Smooth muscle cell of the umbilical artery (primary cell): ENCODE measurements at places on chromosomes 7 and 10. TPM values are rescaled to one million over a fixed set of nuclear protein-coding genes. Genes with fewer than 3 reads are reported as not detected.

CLCN1 gene
- total RNA-seq = not detected in 2 replicates

PDK4 gene
- under 0.01 TPM in 1 of 2 replicates, not detected in the other for total RNA-seq

LHPP gene
- total RNA-seq = 12.4 and 17.5 TPM in 2 replicates

AKR1C8 gene
- total RNA-seq = not detected in 2 replicates

PRPS1L1 gene
- not detected in 2 replicates for total RNA-seq

EBF3 gene
- total RNA-seq = not detected in 2 replicates

EN2 gene
- total RNA-seq = under 0.01 TPM in 1 of 2 replicates, not detected in the other

SCART1 gene
- 1.5 and 2.7 TPM in 2 replicates for total RNA-seq

CREB3L2 gene
- total RNA-seq = 38.6 and 63.4 TPM in 2 replicates

SFRP5 gene
- not detected in 2 replicates for total RNA-seq

NPC1L1 gene
- under 0.01 TPM in 1 of 2 replicates, not detected in the other for total RNA-seq

EMX2 gene
- 0.59 and 0.65 TPM in 2 replicates for total RNA-seq

PDE6C gene
- total RNA-seq = not detected in 2 replicates

PNLIPRP3 gene
- not detected in 2 replicates for total RNA-seq

SH2B2 gene
- total RNA-seq = 3.3 and 4.7 TPM in 2 replicates

KIF11 gene
- 2.4 and 16.4 TPM in 2 replicates for total RNA-seq

SLC16A9 gene
- total RNA-seq = 1.2 and 5.4 TPM in 2 replicates

SLC29A4 gene
- 5.6 and 11.1 TPM in 2 replicates for total RNA-seq

DRGX gene
- not detected in 2 replicates for total RNA-seq

PAPOLB gene
- total RNA-seq = 0.05 TPM in 1 of 2 replicates, not detected in the other

CPXM2 gene
- 3.6 and 6.8 TPM in 2 replicates for total RNA-seq

TMEM196 gene
- total RNA-seq = not detected in 2 replicates

TPST1 gene
- 145 and 343 TPM in 2 replicates for total RNA-seq

SPDYE11 gene
- not detected in 2 replicates for total RNA-seq

GARIN1A gene
- total RNA-seq = 0.89 and 1.5 TPM in 2 replicates

UBE3C gene
- total RNA-seq = 86.1 and 125 TPM in 2 replicates

EPO gene
- not detected in 2 replicates for total RNA-seq

ZWINT gene
- total RNA-seq = 3.6 and 18.5 TPM in 2 replicates

BHLHA15 gene
- total RNA-seq = 0.89 and 1.3 TPM in 2 replicates

ICA1 gene
- 0.55 and 1.2 TPM in 2 replicates for total RNA-seq

LIPF gene
- not detected in 2 replicates for total RNA-seq

LLCFC1 gene
- total RNA-seq = not detected in 2 replicates

BCAP29 gene
- total RNA-seq = 43.4 and 61.9 TPM in 2 replicates

KCTD7 gene
- total RNA-seq = 7.3 and 10.4 TPM in 2 replicates

GPR158 gene
- total RNA-seq = under 0.01 and 0.05 TPM in 2 replicates

CYP2C8 gene
- not detected in 2 replicates for total RNA-seq

LRRC18 gene
- total RNA-seq = not detected in 2 replicates

VIPR2 gene
- not detected in 2 replicates for total RNA-seq

PLAU gene
- total RNA-seq = 56.4 and 266 TPM in 2 replicates
